ENCODE measurements at places on chromosomes 4 and X.

DNA sequence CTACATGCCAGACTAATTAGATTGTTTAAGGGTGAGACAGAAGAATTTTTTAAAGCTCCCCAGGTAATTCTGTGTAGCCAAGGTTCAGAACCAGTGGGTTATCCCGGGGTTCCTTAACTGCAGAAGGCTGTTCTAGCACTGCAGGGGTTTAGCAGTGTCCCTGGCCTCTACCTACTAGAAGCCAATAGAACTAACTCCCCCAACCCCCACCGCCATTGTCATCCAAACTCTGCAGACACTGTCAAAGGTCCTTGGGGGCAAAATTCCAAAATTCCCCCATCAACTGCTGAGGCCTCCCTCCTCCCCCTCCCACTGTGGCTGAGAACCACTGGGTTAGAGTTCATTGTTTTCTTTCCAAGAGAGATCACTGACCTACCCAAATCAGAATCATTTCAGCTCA is 66.4 kb downstream of the MOSPD2 start:
- no peak for DNase-seq

- no peak for DNase-seq
These were observed 315.2 kb upstream of the SLIT2 start for GRCh38 chr4:19936476-19936875.

GRCh38 chrX:50198348-50198747 is 2.5 kb downstream of the AKAP4 start:
- no peak for DNase-seq

GRCh38 chr4:73007526-73008100 is 61.9 kb downstream of the COX18 start:
- DNase-seq = no peak
